ENCODE measurements at places on chromosomes 3 and 15. TPM values are rescaled to one million over a fixed set of nuclear protein-coding genes. Genes with fewer than 3 reads are reported as not detected.

TLR9 gene
- total RNA-seq = not detected

DNA sequence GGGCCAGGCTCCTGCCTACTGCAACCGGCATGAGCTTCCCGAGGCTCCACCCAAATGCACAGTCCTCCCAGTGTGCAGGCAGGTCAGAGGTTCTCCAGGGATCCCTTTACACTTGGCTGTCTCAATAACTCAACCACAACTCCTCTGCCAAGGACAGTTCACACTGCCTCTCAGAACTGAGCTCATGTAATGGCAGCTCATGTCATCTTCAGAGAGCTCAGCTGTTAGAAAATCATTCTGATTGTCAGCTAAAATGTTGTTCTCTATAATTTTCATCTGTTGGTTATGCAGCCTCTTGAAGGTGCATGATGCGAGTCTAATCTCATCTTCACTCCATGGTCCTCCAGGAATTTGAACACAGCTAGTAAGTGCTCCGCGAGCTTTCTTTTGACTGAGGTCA lies 76.7 kb downstream of the SST start:
- DNase-seq = no peak

BFSP2 gene
- total RNA-seq = not detected

SERPINI2 gene
- total RNA-seq = not detected

LRRC57 gene
- total RNA-seq = 26.3 TPM

- no peak for DNase-seq
These were observed 877.1 kb downstream of the PDCD6IP start for GRCh38 chr3:34675383-34676120.

DNA sequence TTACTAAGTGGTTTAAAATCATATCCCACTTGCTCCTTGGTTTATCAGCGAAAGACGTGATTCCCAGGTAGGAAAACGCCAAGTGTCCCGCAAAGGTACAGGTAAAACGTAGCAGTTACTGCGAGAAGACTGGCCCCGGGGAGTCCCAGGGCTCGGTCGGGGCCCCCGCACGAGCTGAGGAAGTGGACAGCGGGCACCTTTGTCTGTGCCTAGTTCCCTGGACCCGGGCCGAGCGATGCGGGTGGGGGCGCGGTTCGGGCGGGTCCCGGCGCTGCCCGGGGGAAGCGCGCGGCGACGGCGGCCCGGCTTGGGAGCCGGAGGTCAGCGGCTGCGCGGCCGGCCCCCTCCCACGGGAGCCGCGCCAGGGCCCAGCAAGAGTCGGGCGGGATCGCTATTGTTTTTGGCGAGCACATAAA lies 864 bp upstream of the NEO1 start:
- DNase-seq = no peak

DNA sequence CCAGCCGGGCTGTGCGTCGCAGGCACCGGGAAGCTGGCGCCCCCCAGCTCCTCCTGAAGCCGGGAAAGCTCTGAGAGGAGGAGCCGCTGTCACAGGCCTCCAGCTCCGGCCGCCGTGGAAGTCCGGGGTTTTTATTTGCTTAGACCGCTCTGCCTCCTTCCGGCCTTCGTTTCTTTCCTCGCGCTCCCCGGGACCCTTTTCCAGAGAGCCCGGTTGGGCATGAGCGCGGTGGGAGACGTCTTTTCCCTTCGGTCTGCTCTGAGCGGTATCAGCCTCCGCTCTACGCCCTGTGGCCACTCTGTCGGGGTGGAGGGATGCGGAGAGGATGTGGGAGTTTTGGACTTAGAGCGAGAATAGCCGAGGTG lies 559 bp downstream of the SENP5 start:
- DNase-seq = no peak

DNA sequence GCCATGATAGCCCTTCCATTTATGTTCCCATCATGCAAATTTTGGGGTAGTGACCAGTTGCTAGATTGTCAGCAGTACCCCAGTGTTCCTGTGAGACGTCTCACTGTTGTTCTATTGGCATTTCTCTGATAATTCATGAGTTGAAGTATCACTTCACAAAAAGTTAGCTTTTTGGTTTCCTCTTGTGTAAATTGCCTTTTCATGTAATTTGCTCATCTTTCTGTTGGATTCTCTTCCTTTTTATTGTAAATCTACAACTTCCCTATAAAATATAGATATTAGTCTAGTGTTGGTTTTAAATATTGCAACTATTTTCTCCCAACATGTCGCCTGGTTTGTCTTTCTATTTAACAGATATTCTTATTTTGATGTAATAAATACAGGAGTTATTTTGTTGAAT lies 7.5 kb upstream of the A4GNT start:
- no peak for DNase-seq

KLHL6 gene
- 13.0 TPM for total RNA-seq

CPNE4 gene
- not detected for total RNA-seq

DNA sequence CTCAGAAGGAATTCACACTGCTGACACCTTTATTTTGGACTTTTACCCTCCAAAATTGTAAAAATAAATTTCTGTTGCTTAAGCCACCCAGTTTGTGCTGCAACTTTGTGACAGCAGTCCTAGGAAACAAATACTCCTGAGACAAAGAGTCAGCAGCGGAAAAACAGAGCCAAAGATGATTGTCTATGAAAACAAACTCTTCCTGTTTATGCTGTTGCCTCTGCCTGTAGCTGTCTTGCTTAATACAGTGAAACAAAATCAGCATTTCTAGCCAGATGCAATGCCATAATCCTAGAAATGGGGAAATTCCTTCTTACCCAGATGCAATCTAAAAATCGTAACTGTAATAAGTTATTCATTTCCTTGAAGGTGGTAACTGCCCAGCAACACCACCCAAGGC lies 387.5 kb upstream of the ATP11B start:
- no peak for DNase-seq

DNA sequence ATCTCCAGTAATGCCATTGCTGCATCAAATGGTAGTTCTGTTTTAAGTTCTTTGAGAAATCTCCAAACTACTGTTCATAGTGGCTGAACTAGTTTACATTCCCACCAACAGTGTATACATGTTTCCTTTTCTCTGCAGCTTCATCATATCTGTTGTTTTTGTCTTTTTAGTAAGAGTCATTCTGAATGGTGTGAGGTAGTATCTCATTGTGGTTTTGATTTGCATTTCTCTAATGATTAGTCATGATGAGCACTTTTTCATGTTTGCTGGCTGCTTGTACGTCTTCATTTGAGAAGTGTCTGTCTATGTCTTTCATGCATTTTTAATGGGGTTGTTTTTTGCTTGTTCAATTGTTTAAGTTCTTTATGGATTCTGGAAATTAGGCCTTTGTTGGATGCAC lies 10.2 kb upstream of the GCSAM start:
- no peak for DNase-seq

- DNase-seq = no peak
These were observed 15.3 kb upstream of the IREB2 start for GRCh38 chr15:78422571-78423340.

NECTIN3 gene
- total RNA-seq = 36.0 TPM

DNA sequence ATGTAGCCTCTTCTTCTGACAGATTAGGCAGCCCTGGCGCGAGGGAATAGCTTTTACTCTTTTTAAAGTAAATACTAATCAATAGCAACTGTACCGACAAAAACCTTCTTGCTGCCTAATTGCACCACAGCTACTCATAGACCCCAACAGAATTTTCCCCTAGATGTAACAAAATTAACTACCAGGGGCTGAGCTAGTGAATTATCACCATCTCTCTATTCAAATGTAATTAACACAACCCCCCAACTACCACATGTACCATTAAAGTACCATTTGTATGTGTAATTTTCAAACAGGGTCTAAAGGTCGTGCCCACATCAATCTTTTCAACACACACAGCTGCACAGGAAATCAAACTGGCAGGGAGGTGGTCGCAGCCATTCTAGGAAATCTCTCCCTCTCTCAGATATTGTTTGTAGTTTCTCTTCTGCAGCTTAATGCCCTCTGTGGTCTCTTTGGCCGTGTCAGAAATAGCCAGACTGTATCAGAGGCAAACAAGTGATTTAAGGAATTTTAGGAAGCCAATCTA lies 322.9 kb downstream of the RORA start:
- no peak for DNase-seq

GRCh38 chr3:55512571-55513343 lies 25.7 kb upstream of the WNT5A start:
- no peak for DNase-seq

DNA sequence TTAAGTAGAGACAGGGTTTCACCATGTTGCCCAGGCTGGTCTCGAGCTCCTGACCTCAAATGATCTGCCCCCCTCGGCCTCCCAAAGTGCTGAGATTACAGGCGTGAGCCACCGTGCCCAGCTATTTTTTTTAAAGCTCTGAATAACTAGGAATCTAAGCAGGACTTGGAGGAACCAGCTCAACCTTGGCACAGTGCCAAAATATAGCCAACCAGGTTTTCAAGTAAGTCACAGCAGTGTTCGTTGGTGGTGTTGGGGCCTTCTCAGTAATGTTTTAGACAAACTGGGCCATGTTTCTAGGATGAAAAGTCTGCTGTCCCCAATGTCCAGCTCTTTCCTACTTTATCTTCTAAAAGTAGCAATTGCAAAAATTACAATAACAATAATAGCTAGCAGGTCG lies 6.4 kb upstream of the ADAM10 start:
- DNase-seq = no peak

- DNase-seq = no peak
These were observed 54.8 kb downstream of the LIPC start for GRCh38 chr15:58486564-58486963.

LSMEM2 gene
- total RNA-seq = not detected

SHQ1 gene
- total RNA-seq = 12.4 TPM
